GM13976 (cell line): ENCODE measurements at places on chromosomes 4 and X.

GRCh38 chr4:101944649-101945048, 154.1 kb downstream of the BANK1 start:
- DNase-seq = no peak

GRCh38 chr4:110354460-110354859, 121.5 kb upstream of the ENPEP start:
- DNase-seq = no peak

DNA sequence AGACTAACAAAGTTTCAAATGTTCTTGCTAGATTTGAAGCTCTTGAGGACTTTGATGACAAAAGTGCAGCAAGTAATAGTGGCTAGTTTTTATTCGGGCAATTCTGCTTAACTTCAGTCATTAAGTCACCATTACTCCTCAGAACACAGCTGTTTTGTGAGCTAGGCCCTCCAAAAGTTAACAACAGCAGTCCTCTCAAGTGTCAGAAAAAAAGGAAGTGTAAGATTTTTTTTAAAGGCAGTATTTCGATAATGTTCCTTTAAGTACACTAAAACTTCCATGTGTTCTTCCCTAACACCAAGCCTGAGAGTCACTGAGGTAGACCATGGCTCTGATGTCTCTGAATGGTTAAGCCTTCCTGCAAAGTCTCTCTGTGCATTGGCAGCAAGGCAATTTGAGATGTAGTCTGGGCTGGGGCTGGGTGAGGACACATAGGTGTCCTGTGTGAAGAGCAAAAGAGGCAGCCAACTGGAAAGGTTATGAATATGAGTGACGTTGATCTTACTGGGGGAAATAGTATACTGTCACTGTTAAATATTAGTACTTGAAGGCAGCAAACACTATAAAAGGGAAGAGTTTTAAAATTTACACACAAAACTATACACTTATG, 174.0 kb upstream of the MAP3K15 start:
- DNase-seq = no peak

DNA sequence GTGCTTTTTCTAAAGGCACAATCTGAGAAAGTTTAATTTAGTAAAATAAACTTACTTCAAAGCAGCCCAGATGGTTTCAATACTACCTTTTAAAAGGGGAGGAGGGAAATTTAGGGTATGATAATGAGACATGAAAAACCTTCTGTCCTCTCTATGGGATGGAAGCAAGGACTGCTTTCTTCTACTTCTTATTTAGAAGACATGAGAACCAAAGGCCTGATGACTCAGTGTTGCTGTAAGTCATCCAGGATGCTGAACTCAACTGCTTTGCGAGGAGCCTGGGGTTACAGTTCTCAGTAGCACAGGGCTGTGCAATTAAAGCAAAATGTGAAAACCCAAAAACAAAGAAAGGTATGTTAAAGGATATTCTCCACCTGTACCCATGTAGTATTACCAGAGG, 140.8 kb upstream of the EDNRA start:
- no peak for DNase-seq

- DNase-seq = no peak
These were observed 35.3 kb downstream of the NALF2 start for GRCh38 chrX:69539437-69539836.

GRCh38 chr4:87019898-87020297, 85.1 kb downstream of the AFF1 start:
- DNase-seq = no peak
